ENCODE measurements at places on chromosomes 4 and X. TPM values are rescaled to one million over a fixed set of nuclear protein-coding genes. Genes with fewer than 3 reads are reported as not detected.

GRCh38 chr4:70688795-70689231 lies 481 bp downstream of the UTP3 start:
- H3K27ac ChIP-seq = peak overlapping the region; percentile 93
- no peaks in the 10 kb centered on the region for H3K27me3 ChIP-seq
- no peak for DNase-seq
- H3K36me3 ChIP-seq = peaks cover 30% of the 10 kb centered on the region

GRCh38 chrX:107970073-107970472 lies 12.1 kb downstream of the TEX13B start:
- H3K4me1 ChIP-seq = no peaks in the 10 kb centered on the region
- no peaks in the 10 kb centered on the region for H3K27me3 ChIP-seq
- no peaks in the 10 kb centered on the region for H3K36me3 ChIP-seq
- H3K4me3 ChIP-seq = no peak overlapping the region
- no peak overlapping the region for H3K27ac ChIP-seq

- H3K27me3 ChIP-seq = no peaks in the 10 kb centered on the region
- H3K4me3 ChIP-seq = no peak overlapping the region
- H3K27ac ChIP-seq = no peak overlapping the region
- DNase-seq = no peak
- H3K36me3 ChIP-seq = no peaks in the 10 kb centered on the region
Observed at GRCh38 chr4:20889901-20890300, 189.6 kb downstream of the PACRGL start.

DNA sequence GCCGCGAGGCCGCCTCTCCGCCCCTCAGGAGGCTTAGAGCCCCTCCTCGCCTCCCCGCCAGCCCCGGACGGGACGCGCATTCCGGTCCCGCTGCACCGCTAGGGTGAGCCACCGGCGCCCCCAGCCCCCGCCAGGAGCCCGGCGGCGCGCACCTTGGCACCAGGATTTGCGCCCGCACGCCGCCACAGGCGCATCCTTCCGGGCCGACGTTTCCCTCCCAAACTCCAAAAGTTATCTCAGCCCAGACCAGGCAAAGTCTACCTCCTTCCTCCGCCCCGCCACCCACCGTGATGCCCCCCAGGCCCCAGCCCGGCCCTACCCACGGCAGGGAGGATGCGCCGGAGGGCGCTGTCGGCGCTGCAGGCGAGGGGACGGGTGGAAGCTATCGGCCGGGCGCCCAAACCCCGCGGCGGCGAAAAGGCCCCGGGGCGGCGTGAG lies 538 bp downstream of the SCML2 start:
- H3K36me3 ChIP-seq = no peaks in the 10 kb centered on the region
- DNase-seq = peak; percentile 16
- no peak overlapping the region for H3K27ac ChIP-seq
- H3K27me3 ChIP-seq = peaks cover 28% of the 10 kb centered on the region
- H3K4me1 ChIP-seq = peaks cover 6% of the 10 kb centered on the region

DNA sequence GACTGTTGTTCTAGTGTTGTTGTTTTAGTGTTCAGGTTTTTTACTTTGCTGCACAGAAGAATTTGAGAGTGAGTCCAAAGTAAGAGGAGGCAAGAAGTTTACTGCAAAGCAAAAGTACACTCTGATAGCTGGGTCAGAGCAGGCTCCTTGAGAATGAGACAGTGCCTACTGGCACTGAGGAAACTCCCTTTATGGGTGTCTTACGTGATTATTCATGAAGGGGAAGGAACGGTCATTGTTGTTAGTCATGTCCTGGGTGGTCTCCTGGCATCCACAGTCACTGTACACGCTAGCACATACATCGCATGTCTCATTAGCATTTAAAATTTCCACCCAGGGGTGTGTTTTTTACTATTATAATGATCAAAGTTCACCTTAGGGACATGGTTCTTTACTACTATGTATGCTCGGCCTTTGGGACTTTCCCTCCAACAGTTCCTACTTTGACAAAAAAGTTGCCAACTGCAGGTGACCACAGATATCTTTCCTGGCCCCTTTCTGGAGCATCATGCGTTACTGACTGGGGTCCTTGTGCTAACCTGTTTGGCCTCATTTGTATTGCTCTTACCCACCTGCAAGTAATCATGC lies 688.9 kb upstream of the AMOT start:
- no peaks in the 10 kb centered on the region for H3K27me3 ChIP-seq
- H3K27ac ChIP-seq = no peak overlapping the region
- H3K4me1 ChIP-seq = no peaks in the 10 kb centered on the region
- H3K36me3 ChIP-seq = no peaks in the 10 kb centered on the region
- DNase-seq = no peak
- H3K4me3 ChIP-seq = no peak overlapping the region

- no peaks in the 10 kb centered on the region for H3K36me3 ChIP-seq
- DNase-seq = peak; percentile 48
- no peaks in the 10 kb centered on the region for H3K27me3 ChIP-seq
Observed at GRCh38 chr4:70734168-70734954, 12.6 kb downstream of the RUFY3 start.

Gene FREM3
- total RNA-seq = not detected

Gene SORBS2
- total RNA-seq = not detected

Gene SPANXN3
- not detected for total RNA-seq

Gene CPXCR1
- total RNA-seq = not detected

Gene OTUD6A
- total RNA-seq = not detected

Gene PLXNA3
- total RNA-seq = 52.8 TPM

Gene PDGFC
- total RNA-seq = not detected

Gene GAGE12F
- not detected for total RNA-seq

Gene PAGE5
- total RNA-seq = not detected

Gene PCDH10
- total RNA-seq = not detected

Gene CSN2
- total RNA-seq = not detected
